ENCODE measurements at places on chromosomes 4 and X.

DNA sequence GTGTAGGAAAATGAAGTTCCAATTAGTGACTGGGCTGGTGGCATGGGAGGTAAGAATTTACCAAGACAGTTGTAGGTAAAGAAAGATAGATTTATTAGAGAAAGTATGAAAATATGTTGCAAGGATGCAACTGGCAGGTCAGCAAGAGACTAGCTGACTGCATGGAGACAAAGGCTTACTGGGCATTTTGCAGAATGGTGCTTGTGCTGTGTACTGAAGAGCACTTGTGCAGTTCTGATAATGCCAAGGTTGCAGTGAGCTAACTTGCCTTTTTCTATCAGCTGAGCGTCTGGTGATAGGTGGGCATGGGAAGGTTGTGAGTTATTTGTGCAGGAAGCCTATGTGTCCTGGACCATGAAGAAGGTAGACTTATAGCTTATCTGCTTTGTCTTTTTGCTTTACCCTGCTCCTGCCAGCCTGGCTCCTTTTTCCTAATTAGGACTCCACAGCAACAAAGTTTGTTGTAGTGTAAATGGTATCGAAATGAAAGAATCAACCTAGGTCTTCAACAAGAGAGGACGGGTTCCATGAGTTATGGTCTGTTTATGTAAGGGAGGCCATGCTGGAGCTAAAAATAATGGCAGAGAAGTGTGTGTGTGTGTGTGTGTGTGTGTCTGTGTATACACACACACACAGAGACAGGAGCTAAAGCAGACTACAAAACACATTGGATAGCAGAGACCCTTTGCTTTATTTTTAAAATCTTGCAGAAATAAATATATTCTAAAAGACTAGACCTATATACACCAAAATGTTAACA is 15.0 kb downstream of the BST1 start:
- DNase-seq: no peak

DNA sequence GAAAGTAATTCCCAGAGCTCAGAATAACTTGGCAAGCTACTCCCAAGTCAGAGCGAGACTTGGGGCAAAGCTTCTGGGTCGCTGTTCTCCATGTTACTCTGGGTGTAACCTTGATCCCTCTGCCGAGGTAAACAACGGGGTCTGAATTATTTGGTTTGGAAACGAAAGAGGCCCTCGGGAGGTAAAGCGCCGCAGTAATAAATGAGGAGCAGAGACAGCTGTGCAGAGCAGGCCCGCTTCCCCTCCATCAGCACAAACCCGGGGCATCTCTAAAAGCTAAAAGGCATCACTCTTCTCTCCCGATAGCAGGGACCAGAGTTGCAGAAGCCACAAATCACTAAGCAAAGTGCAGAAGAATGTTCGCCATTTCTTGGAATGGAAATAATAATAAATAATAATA is 561.5 kb downstream of the BCOR start:
- DNase-seq: no peak

- no peak for DNase-seq
Observed at GRCh38 chr4:109414938-109415337, 18.7 kb upstream of the SEC24B start.

GRCh38 chr4:48665555-48666186 is 114.4 kb downstream of the FRYL start:
- no peak for DNase-seq

DNA sequence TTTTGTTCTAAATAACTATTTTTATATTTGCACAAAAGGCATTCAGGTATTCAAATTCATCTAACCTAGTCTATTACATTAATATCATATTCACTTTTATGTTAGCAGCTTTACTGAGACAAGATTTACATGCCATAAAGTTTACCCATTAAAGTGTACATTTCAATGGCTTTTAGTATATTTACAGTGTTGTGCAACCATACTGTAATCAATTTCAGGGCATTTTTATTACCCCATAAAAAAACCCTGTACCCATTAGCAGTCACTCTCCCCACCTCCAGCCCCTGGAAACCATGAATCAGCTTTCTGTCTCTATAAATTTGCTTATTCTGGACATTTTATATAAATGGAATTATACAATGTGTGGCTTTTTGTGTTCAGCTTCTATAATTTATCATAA is 95.9 kb upstream of the IL1RAPL1 start:
- DNase-seq: no peak

- peak; percentile 70 for DNase-seq
Observed at GRCh38 chr4:184475096-184475461, 729 bp upstream of the IRF2 start.

DNA sequence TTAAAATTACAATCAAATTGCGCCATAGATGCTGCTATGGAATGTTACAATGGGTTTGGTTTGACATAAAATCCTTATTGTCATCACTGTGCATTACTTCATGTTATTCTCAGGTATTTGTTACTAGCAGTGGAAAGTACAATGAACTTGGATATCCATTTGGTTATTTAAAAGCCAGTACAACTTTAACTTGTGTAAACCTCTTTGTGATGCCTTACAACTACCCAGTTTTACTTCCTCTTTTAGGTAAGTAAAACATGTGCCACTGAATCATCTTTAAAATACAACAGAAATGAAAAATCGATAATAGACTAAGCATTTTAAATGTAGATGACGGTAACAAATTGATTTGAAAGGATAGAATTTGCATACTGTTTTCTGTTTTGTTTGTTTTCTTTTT is 35.6 kb downstream of the INTS6L start:
- no peak for DNase-seq

GRCh38 chr4:8817096-8817812 is 54.4 kb downstream of the HMX1 start:
- no peak for DNase-seq

DNA sequence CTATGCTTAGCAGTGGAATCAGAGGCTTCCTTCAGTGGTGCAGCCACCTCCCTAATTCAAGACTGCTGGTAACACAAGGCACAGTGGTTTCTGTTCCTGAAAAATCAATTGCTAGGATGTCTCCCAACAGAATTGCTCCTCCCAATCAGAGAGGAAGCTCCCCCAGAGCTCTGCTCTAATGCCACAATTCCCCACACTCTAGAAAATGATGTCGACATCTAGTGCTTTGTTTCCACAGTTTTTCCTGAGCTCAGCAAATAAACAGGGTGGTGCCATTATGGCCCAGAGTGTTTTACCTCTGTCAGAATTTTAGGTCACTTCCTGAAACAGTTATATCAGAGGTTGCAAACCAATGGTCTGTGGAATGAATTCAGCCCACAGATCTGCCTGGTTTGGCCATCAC is 24.7 kb downstream of the TAB3 start:
- DNase-seq: no peak

DNA sequence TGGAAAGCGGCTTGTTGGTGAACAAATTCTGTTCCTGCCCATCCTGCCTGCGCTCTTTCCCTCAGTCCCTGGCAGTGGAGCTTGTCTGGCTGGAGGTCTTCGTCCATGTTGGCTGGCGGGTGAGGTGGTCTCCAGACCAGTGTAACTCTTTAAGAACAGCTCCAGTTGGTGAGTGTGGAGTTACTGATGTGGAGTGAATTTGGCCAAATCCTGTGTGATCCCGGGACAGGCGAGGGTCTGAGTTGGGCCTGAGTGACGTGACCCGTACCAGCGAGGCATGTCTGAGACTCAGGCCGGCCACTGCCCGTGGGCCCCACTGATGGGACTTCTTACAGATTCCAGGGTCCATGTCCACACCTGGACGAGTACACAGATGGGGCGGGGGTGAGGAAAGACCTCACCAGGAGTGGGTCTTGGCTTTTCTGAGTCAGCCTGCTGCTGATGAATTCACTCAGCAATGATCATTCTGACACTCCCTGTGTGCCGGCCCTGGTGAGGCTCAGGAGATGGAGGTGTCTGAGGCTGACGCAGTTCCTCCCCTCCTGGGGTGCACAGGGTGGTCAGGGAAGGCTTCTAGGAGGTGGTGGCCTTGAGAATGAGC is 45.5 kb downstream of the PSAPL1 start:
- DNase-seq: no peak

DNA sequence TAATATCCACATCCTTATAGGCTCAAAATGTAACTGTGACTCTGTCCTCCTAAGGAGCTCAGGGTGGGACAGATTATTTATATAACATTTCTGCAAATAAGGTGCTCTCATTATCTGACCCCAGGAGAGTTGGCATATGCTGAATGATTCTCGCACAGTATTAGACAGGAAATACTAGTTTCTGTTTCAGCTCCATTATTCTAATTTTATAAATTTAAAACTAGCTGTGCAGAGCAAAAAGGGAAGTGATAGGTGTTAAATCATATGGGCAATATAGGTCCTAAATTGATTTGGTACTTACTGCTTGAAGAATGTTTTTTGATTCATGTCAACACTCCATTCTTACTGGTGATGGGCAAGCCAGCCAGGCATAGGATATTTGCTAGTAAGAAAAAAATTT is 141.5 kb downstream of the GLRA2 start:
- no peak for DNase-seq

DNA sequence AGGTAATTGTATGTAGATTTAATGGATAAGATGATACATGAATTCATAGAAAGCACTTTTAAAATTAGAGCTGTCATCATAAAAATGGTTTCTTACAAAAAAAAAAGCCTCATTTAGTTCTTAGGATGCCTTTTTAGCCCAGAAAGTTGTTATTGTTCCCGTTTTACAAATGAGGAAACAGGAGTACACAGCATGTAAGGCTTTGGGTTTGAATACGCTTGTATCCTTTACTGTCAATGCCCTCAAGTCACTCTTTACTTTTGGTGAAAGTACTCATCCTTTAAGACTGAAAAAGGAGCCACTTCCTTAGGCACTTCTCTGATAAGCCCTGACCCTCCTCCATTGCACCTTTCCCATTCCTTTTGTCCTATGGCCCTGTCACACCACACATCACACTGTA is 4.9 kb downstream of the EREG start:
- no peak for DNase-seq

DNA sequence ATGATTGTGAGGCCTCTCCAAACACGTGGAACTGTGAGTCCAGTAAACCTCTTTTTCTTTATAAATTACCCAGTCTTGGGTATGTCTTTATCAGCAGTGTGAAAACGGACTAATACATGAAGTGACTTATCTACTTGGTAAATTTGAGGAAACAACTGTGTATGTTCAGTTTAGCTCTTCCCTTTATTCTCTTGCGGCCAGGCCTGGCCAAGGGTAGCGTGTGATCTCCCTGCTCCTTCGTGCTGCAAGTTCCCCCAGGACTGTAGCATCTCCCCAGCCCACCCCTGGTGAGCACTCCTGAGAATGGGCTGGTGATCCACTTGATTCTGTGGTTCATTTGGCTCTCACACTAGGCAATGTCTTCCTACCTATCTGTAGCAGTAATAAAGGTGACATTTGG is 53.2 kb upstream of the CHRNA9 start:
- no peak for DNase-seq

DNA sequence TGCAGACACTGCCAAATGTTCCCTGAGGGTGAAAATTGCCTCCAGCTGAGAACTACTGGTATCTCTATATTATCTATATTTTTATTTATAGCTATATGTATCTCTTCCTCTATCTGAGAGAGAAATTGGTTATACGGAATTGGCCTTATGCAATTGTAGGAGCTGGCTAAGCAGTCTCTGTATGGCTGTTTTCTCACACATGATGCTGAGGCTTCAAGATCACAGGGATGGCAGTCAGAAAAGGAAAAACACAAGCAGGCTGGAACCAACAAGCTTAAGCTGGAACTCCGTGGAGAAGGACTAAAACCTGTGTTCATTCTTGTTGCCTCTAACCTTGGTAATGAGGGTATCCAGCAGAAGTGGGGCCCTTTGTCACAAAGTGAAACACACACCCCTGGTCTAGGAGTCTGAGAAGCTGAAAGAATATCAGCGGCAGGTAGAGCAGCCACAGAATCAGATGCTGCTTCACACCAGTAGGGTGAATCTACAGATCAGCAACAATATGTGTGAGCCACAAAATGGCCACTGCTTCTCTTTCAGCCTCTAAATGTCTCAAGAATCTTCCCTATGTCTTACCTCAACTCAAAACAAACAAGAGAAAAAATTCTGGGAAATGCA is 166.5 kb upstream of the PPP1R2C start:
- no peak for DNase-seq

- no peak for DNase-seq
Observed at GRCh38 chr4:36712013-36712412, 430.6 kb downstream of the DTHD1 start.

DNA sequence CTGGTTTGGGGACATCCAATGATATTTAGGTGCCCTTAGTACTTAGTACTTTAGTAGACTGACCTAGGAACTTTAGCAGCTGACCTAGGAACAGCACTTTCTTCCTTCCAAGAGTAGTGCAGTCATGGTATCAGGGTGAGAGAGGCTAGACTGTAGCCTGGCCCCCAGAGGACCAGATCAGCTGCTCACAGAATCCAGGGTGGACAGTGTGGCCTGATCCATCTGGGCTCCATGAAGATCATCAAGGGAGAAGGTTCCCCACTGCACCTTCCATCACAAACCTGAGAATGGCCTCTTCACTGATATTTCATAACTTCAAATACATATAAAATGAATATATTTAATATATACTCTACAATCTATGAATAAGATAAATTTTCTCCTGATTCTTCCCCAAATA is 59.0 kb upstream of the TLR3 start:
- no peak for DNase-seq

DNA sequence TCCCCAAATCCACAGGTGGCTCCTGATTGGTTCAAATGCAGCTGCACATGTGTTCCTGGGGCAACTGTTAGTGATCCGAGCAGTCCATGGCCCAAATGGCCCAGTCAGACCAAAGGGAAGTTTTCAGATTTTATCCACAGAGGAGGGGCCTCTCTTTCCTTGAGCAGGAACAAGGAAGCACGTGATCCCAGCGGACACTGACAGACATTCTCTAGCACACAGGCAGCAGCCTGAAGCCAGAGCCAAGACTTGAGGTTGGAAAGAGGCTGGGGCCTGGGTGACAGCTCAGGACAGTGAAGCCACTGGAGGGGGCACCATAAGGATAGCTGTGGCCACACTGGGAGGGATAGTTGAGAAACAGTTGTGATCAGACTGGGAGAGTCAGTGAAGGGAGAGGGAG is 3.5 kb upstream of the ZFP92 start:
- no peak for DNase-seq

DNA sequence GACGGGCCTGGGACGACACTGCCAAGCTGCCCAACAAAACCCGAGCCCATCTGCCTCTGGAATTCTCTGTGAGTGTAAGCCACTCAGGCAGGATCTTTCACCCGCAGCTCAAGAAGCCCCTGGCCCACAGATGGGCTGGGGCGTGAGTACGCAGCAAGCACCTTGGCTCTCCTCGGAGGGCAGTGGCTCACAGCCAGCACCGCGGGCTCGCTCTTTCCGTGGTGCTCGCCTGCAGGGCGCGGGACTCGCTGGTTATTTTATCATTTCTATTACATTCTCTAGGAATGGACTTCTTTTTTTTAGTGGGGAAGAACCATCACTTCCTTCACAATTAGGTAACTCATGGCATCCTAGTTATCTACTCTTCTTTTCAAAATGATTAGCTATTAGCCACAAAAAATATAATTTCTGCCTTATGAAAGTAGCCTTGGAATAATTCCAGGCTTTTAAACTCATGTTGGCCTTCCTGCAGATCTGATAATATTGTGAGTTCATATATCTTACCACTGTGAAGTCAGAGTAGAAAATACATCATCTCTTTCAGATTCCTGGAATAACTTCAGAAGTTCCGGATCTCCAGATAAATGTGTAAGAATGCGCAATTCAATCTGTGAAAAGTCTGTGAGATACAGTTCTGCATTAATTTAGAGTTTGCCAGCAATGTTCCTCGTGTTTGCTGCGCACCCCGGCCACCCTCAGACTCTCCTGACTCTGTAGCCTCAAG is 68.6 kb downstream of the NAT8L start:
- no peak for DNase-seq
